ENCODE measurements at places on chromosomes 5 and 9.
A peak's percentile ranks its signal among the peaks of the same experiment; 100 is the strongest.

DNA sequence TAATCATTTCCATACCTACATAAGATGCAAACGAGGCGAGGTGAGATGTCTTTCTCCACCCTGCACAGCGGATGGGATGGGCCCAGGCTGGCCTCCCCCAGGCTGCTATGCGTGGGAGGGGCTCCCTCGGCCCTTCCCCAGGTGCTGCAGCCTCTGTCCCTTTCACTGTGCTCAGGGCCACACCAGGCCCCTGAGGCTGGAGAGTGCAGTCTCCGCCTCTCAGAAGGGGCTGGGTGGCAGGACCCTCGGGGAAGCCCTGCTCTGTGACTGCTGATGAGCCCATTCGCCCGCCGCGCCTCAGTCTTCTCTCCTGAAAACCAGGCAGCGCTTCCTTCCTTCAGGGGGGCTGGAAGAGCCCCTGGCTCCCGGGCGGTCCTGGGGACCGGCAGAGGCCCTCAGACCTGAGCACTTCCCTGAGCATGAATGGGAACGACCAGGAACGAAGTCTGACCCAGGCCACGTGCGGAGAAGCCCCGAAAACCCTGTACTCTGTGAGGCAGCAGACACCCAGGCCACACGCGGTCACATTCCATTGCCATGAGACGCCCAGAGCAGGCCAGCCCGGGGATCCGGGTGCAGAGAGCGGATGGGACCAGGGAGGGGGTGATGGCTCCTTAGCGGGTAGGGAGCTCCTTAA is 21.9 kb upstream of the NOTCH1 start:
- DNase-seq: peak; percentile 62

- DNase-seq: no peak
Measured at GRCh38 chr9:30765318-30765717, 1619.1 kb upstream of the ACO1 start.

GRCh38 chr5:1732238-1732941 is 67.2 kb downstream of the MRPL36 start:
- no peak for DNase-seq

- DNase-seq: no peak
Measured at GRCh38 chr9:116015855-116016254, 137.7 kb upstream of the PAPPA start.

DNA sequence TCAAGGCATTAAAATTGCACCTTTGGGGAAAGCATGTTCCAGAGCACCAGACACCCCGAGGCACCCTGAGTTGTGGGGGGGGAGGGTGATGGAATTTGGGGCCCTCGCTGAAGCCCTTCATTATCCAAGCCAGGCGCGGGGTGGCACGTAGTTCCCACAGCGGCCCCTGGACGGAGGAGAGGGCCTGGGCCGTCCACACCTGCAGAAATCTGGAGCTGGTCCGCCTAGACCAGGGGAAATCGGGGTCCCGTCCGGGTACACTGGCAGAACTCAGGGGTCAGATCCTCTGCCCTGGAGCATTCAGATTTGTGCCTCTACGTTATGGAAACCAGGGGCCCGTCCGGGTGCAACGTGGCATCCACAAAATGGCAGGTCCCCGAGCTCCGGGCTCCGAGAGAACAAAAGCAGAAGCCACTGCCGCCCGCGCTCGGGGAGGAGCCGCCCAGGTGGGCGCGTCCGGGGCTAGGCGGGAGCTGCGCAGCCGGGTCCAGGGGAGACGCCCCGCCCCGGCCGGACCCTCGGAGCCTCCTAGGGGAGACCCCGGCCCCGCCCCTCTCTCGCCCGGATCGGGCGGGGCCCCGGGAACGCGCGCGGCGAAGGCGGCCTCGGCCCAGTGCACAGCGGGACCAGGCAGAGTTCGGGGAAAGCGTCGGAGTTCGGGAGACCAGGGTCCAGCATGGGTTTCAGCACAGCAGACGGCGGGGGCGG is at the start of gene PLEKHG4B:
Gene PLEKHG4B, plus strand, starts transcription at position 613 of the 708 bp plus-strand sequence. Its CDS starts 64 bp downstream, at position 677.
- no peak for DNase-seq

- DNase-seq: no peak
Measured at GRCh38 chr5:169657127-169657526, 20.1 kb downstream of the DOCK2 start.

DNA sequence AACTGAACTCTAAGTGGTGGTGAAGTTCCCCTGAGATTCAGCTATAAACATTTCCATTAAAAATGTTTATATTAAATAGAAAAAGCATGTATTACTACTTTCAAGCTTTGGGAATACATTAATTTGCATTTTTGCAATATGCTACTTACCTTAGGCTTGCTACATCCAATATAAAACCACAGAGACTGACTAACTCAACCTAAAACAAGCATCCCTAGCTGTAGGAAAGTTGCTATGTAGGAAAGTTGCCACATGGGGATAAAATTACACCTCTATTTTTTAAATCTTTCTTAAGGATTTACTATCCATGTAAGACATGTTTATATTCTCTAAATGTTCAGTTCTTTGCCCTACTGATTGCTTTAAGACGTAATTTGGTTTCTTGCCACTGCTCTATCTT is 12.8 kb downstream of the SCAMP1 start:
- DNase-seq: no peak

DNA sequence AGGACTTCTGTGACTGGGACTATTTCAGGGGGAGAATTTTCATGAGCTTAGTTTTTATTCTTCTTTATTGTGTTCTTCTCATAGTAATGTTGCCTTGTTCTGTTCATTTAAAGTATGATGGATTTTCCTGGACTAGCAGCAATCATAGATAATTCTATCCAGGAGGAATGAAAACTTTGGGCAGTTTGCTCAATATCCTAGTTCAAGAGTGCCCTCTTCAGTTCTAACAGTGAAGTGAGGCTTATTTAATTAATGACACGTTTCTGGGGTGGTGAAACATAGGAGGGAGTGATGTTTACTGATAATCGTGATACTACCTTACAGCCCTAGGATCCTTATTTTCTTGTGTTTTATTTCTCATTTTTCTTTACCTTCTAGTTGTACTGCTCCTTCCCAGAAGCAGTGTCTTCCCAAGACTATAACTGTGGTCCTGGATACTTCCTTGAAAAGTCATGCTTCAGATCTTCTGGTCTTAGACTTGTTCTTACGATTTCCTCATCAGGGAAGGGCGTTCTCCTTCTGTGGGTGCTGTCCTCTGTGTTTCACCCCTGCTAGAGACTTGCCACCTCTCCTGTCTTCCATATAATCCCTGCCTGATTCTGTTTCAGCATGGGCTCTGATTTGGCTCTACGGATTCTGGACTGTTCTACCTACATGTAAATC is 57.4 kb downstream of the CFAP95 start:
- peak; percentile 48 for DNase-seq

DNA sequence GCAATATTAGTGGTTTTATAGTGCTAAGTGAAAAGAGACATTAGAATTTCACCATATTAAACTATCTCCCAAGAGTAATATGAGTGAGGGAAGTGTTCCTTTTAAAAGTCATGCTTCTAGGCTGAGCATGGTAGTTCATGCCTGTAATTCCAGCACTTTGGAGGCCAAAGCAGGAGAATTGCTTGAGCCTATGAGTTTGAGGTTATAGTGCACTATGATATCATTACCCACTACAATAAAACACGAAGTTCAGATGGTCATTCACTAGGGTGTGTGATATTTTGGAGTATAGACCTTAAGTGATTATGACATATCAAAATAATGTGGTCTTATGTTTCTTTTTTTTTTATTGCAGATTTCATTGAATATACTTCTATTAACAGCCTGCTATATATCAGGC is 6.7 kb downstream of the KIF2A start:
- DNase-seq: no peak

DNA sequence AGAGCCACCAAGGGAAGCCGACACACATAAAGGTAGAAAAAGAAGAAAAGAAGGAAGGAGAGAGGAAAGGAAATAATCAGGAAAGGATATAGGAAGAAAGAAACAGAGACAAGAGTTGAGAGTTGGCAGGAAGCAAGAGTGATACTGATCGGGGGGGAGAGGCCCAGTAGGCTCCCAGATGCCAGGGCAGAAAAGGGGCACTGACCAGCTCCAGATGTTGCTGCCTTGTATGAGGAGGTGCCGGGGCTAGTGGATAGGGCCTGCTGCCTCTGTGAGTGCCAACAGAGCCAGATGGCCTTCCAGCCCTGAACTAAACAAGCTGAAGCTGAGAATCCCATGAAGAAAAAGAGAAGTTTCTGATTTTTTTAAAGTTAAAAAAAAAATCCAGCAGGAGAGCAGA is 82.0 kb upstream of the TRIM32 start:
- no peak for DNase-seq

DNA sequence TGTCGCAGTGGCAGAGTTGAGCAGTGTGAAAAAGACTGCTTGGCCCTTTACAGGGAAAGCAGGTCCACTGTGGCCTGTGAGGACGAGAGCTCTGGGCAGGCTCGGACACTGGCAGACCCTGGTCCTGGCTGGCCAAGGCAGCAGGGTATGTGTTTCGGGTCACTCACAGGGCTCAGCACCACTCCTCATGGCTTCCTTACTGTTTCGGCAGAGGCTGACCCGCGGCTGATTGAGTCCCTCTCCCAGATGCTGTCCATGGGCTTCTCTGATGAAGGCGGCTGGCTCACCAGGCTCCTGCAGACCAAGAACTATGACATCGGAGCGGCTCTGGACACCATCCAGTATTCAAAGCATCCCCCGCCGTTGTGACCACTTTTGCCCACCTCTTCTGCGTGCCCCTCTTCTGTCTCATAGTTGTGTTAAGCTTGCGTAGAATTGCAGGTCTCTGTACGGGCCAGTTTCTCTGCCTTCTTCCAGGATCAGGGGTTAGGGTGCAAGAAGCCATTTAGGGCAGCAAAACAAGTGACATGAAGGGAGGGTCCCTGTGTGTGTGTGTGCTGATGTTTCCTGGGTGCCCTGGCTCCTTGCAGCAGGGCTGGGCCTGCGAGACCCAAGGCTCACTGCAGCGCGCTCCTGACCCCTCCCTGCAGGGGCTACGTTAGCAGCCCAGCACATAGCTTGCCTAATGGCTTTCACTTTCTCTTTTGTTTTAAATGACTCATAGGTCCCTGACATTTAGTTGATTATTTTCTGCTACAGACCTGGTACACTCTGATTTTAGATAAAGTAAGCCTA is 15.7 kb downstream of the SQSTM1 start:
- DNase-seq: peak; percentile 65

DNA sequence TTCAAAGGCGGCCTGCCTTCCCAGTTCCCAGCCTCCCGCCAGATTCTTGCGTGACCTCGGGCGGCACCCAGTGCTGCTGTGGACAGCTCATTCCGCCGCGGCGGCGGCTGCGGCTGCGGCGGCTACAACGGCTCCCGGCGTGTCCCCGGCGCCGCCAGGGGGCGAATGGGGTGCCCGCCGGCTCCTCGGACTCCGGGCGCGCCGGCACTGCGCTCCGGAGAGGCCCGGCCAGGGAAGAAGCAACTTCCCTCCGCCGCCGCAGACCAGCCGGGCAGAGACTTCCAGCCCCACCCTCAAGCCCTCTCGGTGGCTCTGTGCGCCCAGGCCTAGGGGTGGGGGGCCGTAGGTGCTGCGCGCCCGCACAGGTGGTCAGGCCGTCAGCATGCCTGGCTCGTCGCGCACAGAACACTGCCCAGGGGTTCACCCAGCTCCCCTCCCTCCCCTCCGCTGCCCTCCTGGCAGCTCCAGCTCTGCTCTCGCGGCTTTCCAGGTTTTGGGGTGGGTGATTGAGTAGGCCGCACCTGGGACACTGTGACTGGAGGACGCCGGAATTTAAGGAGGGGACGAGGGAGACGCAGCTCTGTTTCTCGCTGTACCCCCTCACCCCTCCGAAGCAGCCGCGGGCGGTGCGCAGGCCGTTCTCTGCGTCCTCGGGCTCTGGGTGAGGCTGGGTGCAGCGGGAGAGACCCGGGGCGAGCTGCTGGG is 20.2 kb downstream of the IGIP start:
- peak; percentile 28 for DNase-seq

- peak; percentile 10 for DNase-seq
Measured at GRCh38 chr5:58794875-58795274, 212.0 kb downstream of the RAB3C start.

DNA sequence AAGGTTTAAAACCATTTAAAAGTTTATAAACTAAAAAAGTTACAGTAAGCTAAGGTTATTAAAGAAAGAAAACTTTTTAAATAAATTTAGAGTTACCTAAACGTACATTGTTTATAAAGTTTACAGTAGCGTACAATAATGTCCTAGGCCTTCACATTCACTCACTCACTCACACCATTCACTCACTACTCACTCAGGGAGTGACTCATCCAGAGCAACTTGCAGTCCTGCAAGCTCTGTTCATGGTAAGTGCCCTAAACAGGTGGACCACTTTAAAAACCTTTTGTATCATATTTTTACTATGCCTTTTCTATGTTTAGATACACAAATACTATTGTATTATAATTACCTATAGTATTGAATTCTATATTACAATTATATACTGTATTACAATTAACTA is 190.8 kb upstream of the RASA1 start:
- peak; percentile 53 for DNase-seq

GRCh38 chr9:13568405-13568804 is 288.9 kb upstream of the MPDZ start:
- DNase-seq: no peak

- DNase-seq: peak; percentile 63
Measured at GRCh38 chr9:69155341-69156030, 18.6 kb upstream of the TJP2 start.

DNA sequence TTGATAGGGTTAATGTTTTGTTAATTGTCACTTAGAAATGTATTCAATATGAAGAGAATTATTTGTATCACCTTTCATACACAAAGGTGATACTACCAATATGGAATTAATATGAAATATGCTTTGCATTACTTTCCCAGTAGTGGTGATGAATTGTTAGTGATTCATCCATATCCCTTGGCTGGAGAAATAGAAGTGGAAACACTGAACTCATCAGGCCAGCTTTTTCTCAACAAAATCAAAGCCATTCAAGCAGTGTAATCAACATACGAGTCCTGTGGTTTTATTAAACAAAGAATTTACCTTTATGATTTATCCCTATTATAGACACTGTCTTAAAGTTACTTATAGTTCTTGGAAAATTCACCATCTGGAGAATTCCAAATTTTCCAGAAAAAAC is 264.0 kb upstream of the MEF2C start:
- no peak for DNase-seq

DNA sequence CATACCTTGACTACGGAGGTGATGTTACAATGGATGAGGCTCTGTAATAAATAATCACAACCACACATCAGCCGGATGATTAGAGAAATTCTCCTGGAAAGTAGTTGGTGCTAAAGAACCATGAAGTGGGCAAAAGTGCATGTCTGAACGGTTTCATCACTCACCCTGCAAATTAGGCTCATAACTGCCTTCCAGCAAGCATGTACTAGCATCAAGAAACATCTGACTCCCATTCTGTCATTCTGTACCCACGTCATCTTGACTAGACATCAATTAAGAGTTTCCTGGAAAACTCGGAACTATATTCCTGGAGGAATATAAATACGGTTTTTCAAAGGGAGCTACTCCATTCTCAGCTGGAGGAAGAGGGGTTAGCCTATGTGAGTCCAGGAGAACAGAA is 52.2 kb downstream of the HSD17B3 start:
- no peak for DNase-seq
